CD8-positive, alpha-beta memory T cell (primary cell): ENCODE measurements at places on chromosomes 3 and 15. TPM values are rescaled to one million over a fixed set of nuclear protein-coding genes. Genes with fewer than 3 reads are reported as not detected.

ITGA11 gene
- not detected for total RNA-seq

- DNase-seq, result no peak
These were observed 285.1 kb upstream of the STAC start for GRCh38 chr3:36095238-36095637.

SLC28A1 gene
- total RNA-seq, result not detected

GRCh38 chr3:185646382-185647133 lies 60.5 kb downstream of the SENP2 start:
- DNase-seq, result no peak

SNURF gene
- 22.8 TPM for total RNA-seq

SMCO1 gene
- total RNA-seq, result not detected
